Posterior vena cava (tissue), 2 donors: ENCODE measurements at places on chromosomes 16 and 17. TPM values are rescaled to one million over a fixed set of nuclear protein-coding genes. Genes with fewer than 3 reads are reported as not detected.

- no peak for DNase-seq
Observed at GRCh38 chr16:52819405-52819804, 233.3 kb downstream of the CHD9NB start.

RAD51D gene
- 10.8 TPM for total RNA-seq

TMEM235 gene
- not detected for total RNA-seq

ZG16 gene
- total RNA-seq, result not detected

ST3GAL2 gene
- total RNA-seq, result 29.4 TPM

SLFN13 gene
- 17.9 TPM for total RNA-seq

- no peak for DNase-seq
Observed at GRCh38 chr17:26809033-26809432, 484.9 kb upstream of the WSB1 start.

- no peak for DNase-seq
Observed at GRCh38 chr16:88561485-88562359, 8.5 kb upstream of the ZC3H18 start.

TMEM98 gene
- 42.9 TPM for total RNA-seq

- no peak for DNase-seq
Observed at GRCh38 chr16:4401094-4401501, 15.3 kb downstream of the CORO7 start.

CEP295NL gene
- total RNA-seq, result 4.1 TPM

KIAA0753 gene
- 17.7 TPM for total RNA-seq

DNA sequence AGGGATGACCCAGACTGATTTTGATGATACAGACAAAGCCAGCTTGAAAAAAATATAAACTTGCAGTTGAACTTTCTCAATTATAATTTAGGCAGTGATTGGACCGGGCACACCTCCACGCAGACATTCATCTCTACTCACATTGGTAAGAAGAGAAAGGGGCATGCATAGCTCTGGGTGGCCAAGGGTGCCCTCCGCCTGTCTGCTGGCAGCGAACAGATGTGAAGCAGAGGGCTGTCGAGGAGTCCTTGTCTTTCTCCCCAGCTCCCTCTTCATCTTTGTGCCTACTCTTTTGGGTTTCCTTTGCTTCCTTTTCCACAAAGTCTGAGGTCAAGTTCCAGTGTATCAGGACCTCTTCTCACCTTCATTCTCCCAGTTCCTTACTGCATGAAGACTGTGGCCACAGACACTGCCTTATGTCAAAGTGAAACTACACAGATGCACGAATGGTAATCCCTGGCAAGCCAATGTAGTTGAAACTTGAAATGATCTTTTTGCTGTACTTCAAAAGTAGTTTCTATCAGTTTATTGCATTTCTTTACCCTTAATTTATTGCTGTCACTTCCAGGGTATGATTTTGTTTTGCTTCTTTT, 343.7 kb upstream of the SOX9 start:
- DNase-seq, result no peak

- no peak for DNase-seq
Observed at GRCh38 chr17:71224824-71225575, 895.8 kb upstream of the SOX9 start.

DNA sequence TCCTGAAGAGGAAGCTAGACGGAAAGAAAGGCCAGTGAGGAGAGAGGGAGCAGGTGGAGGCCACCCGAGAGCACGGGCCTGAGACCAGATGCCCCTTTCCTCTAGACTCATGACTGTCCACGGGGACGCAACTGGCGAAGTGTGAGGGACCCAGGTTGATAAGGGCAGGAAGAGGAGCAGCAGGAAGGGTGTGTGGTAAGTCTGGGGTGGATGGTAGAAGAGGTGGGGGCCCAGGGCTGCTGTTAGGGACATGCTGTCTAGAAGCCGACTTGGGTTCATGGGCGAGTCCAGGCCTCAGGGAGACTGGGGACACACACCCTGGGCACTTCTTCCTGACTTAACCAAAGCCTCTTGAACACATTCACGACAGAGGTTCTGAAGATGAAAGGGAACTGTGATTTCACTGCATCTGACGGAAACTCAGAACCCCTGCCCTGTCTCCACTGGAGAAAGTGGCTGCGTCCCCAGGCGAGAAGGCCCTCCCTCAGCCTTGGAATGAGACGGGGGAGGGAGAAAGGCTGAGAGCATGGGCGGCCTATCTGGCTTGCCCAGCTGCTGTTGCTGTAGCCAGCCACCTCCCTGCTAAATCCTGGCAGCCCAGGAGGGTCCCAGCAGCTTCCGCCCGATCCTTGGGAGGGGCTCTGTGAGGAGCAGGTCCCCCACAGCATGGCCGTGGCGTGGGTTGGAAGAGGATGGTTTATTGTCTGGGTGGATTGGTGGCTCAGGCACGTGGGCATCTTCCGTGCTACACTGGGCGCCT, 6.0 kb downstream of the HIC1 start:
- DNase-seq, result peak; percentile 87

- DNase-seq, result no peak
Observed at GRCh38 chr17:59830846-59831486, 61.8 kb downstream of the TUBD1 start.
